ENCODE measurements at places on chromosomes 11 and 22.

DNA sequence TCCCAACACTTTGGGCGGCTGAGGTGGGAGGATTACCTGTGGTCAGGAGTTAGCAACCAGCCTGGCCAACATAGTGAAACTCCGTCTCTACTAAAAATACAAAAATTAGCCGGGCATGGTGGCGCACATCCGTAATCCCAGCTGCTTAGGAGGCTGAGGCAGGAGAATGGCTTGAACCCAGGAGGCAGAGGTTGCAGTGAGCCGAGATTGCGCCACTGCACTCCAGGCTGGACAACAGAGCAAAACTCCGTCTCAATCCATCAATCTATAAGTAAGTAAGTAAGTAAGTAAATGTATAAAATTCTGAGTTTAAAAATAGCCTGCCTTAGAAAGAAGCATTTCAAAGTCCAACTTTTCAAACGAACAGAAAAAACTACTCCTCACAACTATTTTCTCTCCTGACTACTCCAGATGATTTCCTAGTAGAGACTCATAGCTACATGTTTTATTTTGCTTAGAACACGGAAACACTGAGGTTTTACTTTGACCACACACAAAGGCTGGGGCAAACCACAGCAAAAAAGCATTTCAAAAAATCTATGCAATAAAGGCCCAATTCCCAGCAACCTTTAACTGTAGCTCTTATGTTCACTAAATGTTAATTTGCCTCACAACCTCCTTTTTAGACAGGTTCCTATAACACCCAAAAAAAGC, 16.3 kb downstream of the SPTY2D1 start:
- H3K27ac ChIP-seq, result no peak overlapping the region
- no peak for DNase-seq

GRCh38 chr11:134125507-134125906, 56.6 kb downstream of the JAM3 start:
- no peak for DNase-seq
- H3K4me3 ChIP-seq, result no peak overlapping the region
- no peaks in the 10 kb centered on the region for H3K36me3 ChIP-seq
- H3K27ac ChIP-seq, result no peak overlapping the region

GRCh38 chr11:104529213-104529612, 365.3 kb upstream of the PDGFD start:
- H3K4me3 ChIP-seq, result no peak overlapping the region
- H3K27ac ChIP-seq, result no peak overlapping the region
- H3K36me3 ChIP-seq, result no peaks in the 10 kb centered on the region
- DNase-seq, result no peak

DNA sequence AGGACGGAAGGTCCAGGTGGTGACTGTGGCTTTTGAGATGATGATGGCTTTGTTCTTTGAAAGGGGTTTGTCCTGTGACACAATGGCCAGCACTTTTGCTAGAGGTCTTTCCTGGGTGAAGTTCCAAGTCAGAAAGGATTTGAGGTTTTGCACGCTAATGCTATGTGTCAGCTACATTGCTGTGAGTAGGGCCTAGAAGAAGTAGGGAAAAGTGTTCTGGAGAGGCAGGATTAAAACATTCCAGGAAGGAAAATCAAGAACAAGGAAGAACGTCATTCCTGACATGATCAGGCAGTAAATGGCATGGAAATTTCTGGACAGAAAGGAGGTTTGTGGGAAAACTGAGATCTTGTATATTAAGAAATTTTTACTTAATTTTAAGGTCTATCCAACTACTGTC, 290.7 kb downstream of the NTM start:
- DNase-seq, result no peak
- peaks cover 12% of the 10 kb centered on the region for H3K27me3 ChIP-seq
- no peak overlapping the region for H3K4me3 ChIP-seq
- no peak overlapping the region for H3K27ac ChIP-seq

DNA sequence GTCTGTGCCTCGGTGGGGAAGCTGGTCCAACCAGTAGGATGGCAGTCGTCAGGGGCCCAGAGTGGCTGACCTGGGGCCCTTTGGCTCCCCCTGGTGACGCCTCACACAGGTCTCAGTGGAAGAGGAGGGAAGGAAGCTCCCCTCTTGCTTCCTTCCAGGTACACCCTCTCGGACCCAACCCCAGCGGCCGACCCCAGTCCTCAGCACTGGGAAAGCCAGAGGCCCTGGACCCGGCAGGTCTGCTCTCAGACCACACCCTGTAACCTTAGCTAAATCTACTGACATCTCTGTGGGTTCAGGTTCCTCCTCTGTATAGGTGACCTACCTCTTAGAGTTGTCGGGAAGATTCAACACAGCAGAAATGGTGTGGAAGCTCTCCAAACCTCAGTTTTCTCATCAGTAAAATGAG, 3.4 kb upstream of the SCUBE1 start:
- no peaks in the 10 kb centered on the region for H3K4me1 ChIP-seq
- no peaks in the 10 kb centered on the region for H3K27me3 ChIP-seq
- H3K4me3 ChIP-seq, result no peak overlapping the region
- H3K36me3 ChIP-seq, result no peaks in the 10 kb centered on the region

DNA sequence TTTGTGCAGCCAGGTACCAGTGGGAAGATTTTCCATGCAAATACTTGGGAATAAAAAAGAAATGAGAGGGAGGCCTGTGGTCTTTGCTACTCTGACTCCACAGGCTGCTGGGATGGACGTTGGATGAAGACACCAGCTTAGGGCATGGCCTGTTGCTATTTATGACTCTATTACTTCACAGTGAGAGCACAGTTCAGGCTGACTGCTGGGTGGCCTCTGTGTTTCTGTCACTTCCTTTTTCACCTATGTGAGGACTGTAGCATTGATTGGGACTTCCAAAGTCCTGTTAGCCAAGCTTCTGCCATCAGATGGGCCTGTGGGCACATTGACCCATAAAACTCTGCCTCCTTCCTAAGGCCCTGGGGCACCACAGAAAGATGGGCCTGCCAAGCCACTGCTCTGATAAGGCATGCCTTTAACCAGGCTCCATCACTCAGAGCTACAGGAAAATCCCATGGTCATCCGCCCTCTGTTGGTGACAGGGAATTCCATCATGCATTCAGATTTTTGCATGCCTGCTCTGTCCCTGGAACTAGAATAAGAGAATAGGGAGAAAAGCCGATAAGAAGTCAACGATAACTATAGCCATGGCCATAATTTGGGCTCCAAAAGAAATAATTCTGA, 64.6 kb downstream of the KCNJ1 start:
- no peak overlapping the region for H3K27ac ChIP-seq
- peaks cover 7% of the 10 kb centered on the region for H3K27me3 ChIP-seq
- peak; percentile 2 for DNase-seq

DNA sequence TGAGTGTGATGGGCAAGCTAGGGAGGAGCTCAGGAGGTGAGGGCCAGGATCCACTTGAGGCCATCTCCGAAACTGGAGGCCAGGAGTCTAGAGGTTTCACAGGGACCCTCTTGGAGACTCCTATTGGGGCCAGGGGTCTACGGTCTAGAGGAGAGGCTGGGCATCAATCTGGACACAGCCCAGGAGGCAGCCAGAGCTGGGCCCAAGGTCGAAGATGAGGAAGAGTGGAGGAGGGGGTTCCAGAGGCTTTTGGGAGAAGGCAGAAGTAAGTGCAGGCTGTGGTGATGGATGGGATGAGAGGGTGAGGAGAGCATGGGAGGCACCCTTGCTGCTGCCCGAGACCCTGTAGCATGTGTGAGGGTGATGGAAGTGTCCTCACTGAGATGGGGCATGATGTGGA, 56.6 kb downstream of the LRRC32 start:
- no peak overlapping the region for H3K27ac ChIP-seq
- no peaks in the 10 kb centered on the region for H3K36me3 ChIP-seq
- H3K4me3 ChIP-seq, result no peak overlapping the region
- DNase-seq, result no peak
- H3K4me1 ChIP-seq, result peaks cover 4% of the 10 kb centered on the region

DNA sequence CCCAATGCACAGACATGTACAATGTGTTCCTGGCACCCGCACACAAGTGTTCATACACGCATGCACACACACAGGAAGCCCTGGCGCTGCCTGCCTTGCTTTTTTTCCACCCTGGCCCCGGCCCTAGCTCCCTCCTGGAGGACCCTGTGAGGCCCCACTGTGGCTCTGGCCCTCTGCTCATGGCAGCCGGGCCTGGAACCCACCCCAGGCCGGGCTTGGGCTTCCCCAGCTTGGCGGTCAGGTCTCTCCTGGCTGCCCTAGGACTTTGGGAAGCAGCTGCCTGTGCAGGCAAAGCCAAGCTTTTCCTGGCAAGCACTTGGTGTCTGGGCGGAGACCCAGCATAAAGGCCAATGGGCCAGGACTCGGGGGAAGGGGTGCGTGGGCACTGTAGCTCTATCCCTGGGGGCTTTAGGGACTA, 30.5 kb downstream of the CD82 start:
- H3K36me3 ChIP-seq, result no peaks in the 10 kb centered on the region
- H3K4me3 ChIP-seq, result no peak overlapping the region
- DNase-seq, result no peak
- no peaks in the 10 kb centered on the region for H3K4me1 ChIP-seq
- no peaks in the 10 kb centered on the region for H3K27me3 ChIP-seq
- H3K27ac ChIP-seq, result no peak overlapping the region

DNA sequence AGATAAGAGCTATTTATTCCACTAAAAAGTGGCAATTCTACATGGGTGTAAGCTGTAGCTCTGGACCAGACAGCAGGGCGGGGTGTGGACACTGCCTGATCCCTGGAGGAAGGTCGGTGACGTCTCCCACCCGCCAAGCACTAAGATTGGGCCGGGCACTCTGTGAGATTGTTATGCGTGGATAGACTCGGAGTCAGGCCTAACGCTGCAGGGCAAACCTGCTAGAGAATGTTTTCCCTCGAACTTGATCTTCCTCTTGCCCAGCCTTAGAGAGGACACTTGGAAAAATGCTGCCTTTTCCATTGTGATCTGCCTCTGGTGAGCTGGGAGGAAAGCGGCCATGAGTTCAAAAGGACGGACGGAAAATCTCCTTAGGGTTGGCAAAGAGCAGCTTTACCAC, 1273.4 kb downstream of the TBC1D22A start:
- H3K27me3 ChIP-seq, result no peaks in the 10 kb centered on the region
- no peak overlapping the region for H3K27ac ChIP-seq
- no peaks in the 10 kb centered on the region for H3K36me3 ChIP-seq
- no peaks in the 10 kb centered on the region for H3K4me1 ChIP-seq
- H3K4me3 ChIP-seq, result no peak overlapping the region

DNA sequence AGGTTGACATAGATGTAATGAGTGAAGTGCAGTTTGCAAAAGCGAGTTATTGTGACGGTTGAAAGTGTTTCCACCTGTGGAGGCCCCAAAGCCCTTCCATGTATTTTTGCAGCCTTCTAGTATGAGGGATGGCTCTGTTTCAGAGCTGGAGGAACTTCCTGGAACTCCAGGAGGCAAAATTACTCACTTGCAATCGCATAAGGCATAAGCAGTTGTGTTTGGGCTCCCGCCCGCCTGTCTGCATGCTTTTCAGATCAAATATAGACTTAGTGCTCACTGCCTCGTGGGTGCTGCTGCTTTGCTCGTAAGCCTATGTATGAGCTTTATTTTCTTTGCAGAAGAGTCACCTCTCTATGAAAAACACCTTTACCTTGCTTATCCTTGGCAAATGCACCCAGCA, 146.8 kb upstream of the LARGE1 start:
- no peaks in the 10 kb centered on the region for H3K4me1 ChIP-seq
- no peaks in the 10 kb centered on the region for H3K27me3 ChIP-seq
- no peak overlapping the region for H3K27ac ChIP-seq
- H3K36me3 ChIP-seq, result no peaks in the 10 kb centered on the region
- DNase-seq, result no peak

GRCh38 chr11:64146036-64146955, 19.6 kb downstream of the MACROD1 start:
- peaks cover 15% of the 10 kb centered on the region for H3K4me1 ChIP-seq
- no peak overlapping the region for H3K4me3 ChIP-seq
- no peaks in the 10 kb centered on the region for H3K36me3 ChIP-seq
- H3K27me3 ChIP-seq, result no peaks in the 10 kb centered on the region

DNA sequence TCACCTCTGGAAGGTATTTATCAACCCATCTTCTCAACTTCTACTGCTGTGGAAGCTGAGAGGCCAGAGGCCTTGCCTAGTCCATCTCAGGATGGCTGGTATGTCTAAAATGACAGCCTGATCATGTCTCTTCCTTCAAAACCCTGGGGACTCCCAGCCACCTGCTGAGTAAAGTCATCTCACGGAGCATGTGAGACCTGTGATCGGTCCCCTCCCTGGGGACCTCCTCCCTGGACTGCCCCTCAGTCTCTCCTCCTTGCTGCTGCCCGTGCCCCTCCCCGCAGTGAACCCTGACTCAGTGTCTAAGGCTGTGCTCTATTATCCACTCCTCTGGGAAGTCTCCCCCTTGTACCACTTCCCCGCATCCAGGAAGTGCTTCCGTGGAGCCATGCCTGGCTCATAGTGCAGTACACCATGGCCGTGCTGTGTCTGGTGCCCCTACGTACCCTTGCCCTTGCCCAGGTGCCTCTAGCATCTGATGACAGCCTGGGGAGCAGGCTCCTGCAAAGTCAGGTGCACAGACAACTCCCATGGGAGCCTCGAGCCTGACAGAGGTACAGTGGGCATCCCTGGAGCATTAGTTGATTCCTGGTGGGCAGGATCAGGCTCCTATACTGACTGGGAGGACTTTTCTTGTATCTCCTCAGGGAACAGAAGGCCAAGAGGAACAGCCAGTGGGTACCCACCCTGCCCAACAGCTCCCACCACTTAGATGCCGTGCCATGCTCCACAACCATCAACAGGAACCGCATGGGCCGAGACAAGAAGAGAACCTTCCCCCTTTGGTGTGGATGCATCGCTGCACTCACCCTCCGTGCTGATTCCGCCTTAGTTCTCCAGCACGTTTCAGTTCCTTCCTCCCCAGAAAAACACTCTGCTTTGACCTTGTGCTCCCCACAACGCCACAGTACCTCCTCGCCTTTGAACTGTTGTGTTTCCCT, 13.8 kb downstream of the SMARCB1 start:
- no peak overlapping the region for H3K4me3 ChIP-seq
- H3K27me3 ChIP-seq, result no peaks in the 10 kb centered on the region
- DNase-seq, result no peak
- H3K27ac ChIP-seq, result no peak overlapping the region

GRCh38 chr22:32342977-32343376, 14.7 kb upstream of the RFPL3 start:
- H3K27ac ChIP-seq, result no peak overlapping the region
- no peaks in the 10 kb centered on the region for H3K27me3 ChIP-seq
- no peak for DNase-seq

GRCh38 chr11:64007629-64008282, 21.5 kb downstream of the OTUB1 start:
- no peaks in the 10 kb centered on the region for H3K36me3 ChIP-seq
- H3K4me1 ChIP-seq, result peaks cover 43% of the 10 kb centered on the region

GRCh38 chr11:9301720-9302119, 12.7 kb downstream of the TMEM41B start:
- no peak overlapping the region for H3K27ac ChIP-seq
- no peaks in the 10 kb centered on the region for H3K4me1 ChIP-seq
- DNase-seq, result no peak
- no peaks in the 10 kb centered on the region for H3K36me3 ChIP-seq
- H3K4me3 ChIP-seq, result no peak overlapping the region
